ENCODE measurements at places on chromosomes 2 and 18. TPM values are rescaled to one million over a fixed set of nuclear protein-coding genes. Genes with fewer than 3 reads are reported as not detected.

Gene LCT
- total RNA-seq = not detected

Gene POTEI
- not detected for total RNA-seq

Gene TGOLN2
- 181 TPM for total RNA-seq

Gene ANKRD62
- not detected for total RNA-seq

Gene CNTNAP5
- not detected for total RNA-seq

Gene CROCC2
- total RNA-seq = not detected

Gene CYP27A1
- total RNA-seq = 4.7 TPM

Gene IL37
- not detected for total RNA-seq

Gene TMEM247
- 0.43 TPM for total RNA-seq

Gene FOSL2
- total RNA-seq = 38.4 TPM

Gene ACOXL
- not detected for total RNA-seq

Gene ARPC2
- 428 TPM for total RNA-seq

Gene ARHGEF33
- 0.22 TPM for total RNA-seq

Gene ABCB11
- not detected for total RNA-seq

Gene C2orf80
- not detected for total RNA-seq

Gene ALKAL2
- not detected for total RNA-seq

Gene KIF5C
- 0.14 TPM for total RNA-seq

Gene SH2D6
- total RNA-seq = not detected

Gene ACADL
- under 0.01 TPM for total RNA-seq

Gene SPATS2L
- total RNA-seq = 64.3 TPM

Gene AOX1
- 11.9 TPM for total RNA-seq

Gene ALK
- total RNA-seq = not detected

Gene SDC1
- 7.9 TPM for total RNA-seq

Gene PTPRN
- 7.9 TPM for total RNA-seq

Gene DYNAP
- not detected for total RNA-seq

Gene TMEM200C
- not detected for total RNA-seq

Gene CD28
- not detected for total RNA-seq

Gene TEX44
- total RNA-seq = not detected

Gene RNF149
- total RNA-seq = 57.8 TPM

Gene R3HDM1
- 7.0 TPM for total RNA-seq

Gene CELF4
- total RNA-seq = not detected

Gene RAD51AP2
- total RNA-seq = under 0.01 TPM

Gene NEU4
- not detected for total RNA-seq

Gene AQP12A
- total RNA-seq = not detected

Gene MRPL30
- 25.6 TPM for total RNA-seq
